NCI-H187 (cell line): ENCODE measurements at places on chromosomes 13 and 19.
A peak's percentile ranks its signal among the peaks of the same experiment; 100 is the strongest.

- no peak for DNase-seq
Observed at GRCh38 chr19:41511628-41512027, 64.3 kb upstream of the CEACAM21 start.

GRCh38 chr13:102643656-102644055 is 46.9 kb downstream of the TPP2 start:
- DNase-seq, result no peak

DNA sequence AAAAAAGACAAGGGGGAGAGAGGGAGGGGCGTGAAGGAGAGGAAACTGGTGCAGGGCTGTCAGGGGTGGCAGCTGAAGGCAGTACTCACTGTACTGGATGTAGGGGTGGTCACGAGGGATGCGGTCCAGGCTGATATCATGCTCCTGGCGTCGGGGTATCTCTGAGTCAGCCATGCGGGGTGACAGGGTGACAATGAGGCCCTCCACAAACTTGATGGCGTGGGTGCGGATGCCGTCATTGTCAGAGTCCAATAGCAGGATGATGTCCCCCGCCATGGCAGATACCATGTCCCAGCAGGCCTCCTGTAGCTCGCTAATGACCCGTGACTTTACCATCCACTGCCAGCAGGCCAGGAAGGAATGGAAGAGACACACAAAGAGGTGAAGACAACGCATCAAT is 15.3 kb downstream of the SYMPK start:
- DNase-seq, result no peak

DNA sequence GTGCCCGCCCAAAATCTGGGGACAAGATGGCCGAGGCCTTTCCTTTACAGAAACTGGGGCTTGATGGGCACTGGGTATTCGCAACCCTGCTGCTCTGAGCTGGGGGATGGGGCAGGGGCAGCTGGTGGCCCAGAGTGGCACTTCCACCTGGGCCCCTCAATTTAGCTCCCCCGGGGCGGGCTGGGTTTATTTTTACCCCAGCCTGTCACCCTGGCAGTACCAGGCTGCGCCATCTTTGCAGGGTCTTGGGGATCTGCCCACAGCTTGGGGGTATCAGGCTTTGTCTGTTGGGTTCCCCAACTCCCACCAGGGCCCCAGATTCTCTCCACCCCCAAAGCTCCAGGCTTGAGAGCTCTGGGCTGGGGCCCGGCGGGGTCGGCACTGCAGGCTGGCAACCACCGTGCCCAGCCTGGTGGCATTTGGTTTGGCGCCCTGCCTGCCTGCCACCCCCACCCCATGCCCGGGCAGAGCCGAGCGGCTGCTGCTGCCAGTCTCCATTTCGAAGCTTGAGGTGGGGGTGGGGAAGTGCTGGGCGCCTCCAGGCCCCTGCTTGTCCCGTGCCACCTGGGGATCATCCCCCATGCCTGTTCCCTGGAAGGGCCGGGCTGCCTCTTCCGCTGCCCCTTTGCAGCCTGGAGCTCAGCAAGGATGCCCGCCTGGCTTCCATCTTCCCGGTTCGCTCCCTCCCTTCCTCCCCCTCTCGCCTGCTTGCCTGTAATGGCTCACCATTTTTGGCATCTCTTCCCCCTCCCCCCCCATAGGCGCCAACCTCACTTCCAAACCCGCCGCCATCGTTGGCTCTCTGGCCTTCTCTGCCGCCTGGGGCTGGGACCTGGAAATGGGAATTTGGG is 11.4 kb downstream of the NFIX start:
- no peak for DNase-seq

GRCh38 chr13:37599519-37599918 is 951 bp upstream of the POSTN start:
- no peak for DNase-seq

DNA sequence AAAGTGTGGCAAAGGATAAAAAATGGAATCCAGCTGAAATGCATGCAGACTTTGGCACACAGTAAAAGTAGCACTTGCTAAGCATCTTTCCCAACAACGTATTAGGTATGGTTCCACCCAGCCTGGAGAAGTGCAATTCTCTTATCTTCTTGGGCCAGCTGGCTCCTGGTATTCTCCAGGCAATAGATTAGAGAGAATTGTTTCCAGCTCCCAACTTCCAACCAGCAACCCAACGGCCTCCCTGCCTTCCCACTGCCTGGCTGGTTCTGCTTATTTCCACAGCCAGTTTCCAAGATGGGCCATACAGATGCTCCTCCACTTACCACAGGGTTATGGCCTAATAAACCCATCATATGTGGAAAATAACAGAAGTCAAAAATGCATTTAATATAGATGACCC is 133.4 kb downstream of the OXGR1 start:
- no peak for DNase-seq

DNA sequence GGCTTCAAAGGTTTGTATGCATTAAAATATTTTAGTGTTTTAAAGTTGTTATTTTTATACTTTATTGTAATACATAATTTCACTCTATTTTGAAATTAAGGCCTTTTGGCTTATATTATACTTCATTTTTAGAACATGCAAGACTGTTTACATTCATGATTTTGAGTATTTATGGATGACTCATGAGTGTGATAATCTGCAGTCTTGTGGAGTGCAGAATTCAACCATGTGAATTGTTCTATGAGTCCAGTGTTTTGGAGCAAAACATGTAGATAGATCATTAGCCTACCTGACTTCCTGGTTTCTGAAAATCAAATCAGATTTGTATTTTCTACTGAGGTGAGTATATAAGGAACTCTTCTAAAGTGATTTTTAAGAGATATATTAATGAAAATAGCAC is 241.8 kb downstream of the PCCA start:
- DNase-seq, result no peak

GRCh38 chr19:5211217-5211822 is 129.3 kb downstream of the PTPRS start:
- no peak for DNase-seq

GRCh38 chr13:25906191-25906661 is 145.6 kb downstream of the SHISA2 start:
- no peak for DNase-seq

GRCh38 chr19:55283548-55284377 is at the start of gene BRSK1:
Gene BRSK1 (plus strand): TSS chr19:55283997. CDS start chr19:55284443, 446 bp downstream.
- peak; percentile 7 for DNase-seq
